ENCODE measurements at places on chromosomes 7 and 10.
A peak's percentile ranks its signal among the peaks of the same experiment; 100 is the strongest.

- DNase-seq = no peak
Observed at GRCh38 chr7:115689941-115690340, 340.6 kb downstream of the TFEC start.

DNA sequence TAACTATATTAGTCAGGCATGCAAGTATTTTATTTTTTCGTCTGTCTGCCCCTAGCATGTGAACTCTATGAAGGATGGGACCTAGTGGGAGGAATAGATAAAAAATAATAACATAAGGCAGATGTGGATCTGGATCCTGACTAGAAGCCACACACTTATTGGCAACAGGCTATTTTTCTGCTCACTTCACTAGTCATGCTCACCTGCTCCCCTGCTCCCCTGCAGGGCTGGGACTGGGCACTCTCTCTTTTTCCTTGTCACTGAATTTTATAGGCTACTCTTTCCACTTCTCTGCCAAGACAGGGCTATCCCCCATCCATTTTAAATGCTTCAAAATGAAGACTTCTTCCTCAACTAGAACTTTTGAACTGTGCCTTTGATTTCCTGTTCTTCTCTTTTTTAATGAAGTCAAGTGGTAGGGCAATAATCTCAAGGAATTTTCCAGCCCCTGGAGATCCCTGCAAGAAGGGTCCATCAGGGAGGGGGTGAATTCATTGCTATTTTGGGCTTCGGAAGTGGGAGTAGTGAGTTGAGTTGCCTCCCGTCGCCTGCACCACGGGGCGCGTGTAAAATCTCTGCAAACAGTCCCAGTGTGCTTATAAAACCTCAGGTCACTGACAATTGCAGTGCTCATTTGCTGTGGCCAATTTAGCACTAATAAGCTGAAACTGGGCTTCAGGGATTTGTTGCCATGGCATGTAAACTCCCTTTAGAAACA, 156.7 kb upstream of the NPVF start:
- DNase-seq = no peak

DNA sequence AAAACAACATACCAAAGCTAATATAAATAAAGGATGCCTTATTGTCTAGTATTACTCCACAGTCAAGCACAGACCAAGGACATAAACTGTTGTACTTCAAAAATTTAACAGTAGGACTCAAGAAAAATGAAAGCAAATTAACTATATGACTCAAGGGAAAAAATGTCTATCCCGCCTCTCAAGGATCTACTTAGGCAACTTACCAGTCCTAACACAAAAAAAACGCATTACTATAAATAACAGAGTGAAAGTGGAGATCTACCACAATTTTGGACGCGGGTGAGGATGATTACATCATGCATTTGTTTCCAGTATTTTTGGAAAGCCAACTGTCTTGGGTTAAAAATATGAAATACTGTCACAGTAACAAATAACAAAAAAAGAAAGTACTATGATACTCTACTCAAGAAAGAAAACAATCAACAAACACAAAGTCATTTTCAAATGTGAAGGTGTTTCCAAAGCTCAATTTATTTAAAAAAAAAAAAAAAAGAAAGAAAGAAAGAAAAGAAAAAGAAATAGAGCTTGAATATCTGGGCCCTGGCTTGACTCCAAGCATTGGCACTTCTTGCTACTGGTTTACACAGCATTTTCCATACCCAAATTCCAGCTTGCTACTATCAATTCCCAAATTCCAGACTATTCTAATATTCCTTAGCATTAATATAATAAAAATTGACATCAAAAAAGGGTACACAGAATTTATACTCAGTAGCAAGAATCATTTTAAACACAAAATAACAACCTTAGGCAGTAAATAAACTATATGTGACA, 99.4 kb downstream of the RSU1 start:
- DNase-seq = peak; percentile 4

- DNase-seq = no peak
Observed at GRCh38 chr7:101857358-101857811, 40.0 kb downstream of the CUX1 start.

- no peak for DNase-seq
Observed at GRCh38 chr7:98565103-98565502, 52.0 kb upstream of the NPTX2 start.

GRCh38 chr7:14850039-14850438, 52.5 kb downstream of the DGKB start:
- DNase-seq = no peak

DNA sequence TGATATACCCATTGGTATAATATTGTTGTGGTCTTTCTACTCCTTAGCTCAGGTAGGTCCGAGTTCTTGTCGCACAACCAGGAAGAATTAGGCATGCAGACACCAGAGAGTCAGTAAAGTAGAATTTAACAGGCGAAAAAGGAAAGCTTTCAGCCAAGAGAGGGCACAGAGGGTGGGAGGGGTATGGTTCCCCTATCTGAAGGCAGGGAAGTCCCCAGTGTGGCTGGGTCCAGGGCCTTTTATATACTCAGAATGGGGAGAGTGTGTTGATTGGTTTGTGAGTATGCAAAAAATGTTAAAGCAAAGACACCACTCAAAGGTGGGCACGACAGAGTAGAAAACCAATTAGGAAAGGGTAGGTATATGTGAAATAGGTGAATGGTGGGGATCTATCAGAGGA, 53.9 kb downstream of the IMMP2L start:
- no peak for DNase-seq

GRCh38 chr7:95952851-95953250, 180.5 kb downstream of the DYNC1I1 start:
- no peak for DNase-seq

DNA sequence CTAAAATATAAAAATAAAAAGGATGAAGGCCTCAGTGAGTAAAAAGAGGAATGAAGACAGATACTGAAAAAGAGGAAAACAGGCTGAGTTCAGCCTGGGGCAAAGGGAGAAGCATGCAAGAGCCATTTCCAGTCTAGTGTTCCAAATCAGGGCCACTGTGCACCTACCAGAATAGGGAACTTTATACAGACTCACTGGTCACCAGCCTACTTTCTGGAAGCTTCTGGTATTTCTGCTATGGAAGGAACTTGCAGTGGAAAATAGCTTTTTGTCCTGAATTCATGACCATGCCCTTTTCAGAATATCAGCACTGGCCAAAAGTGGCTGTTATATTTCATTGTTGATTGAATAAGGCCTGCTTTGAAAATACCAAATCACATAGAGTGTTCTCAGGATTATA, 28.8 kb downstream of the ABRAXAS2 start:
- DNase-seq = no peak

DNA sequence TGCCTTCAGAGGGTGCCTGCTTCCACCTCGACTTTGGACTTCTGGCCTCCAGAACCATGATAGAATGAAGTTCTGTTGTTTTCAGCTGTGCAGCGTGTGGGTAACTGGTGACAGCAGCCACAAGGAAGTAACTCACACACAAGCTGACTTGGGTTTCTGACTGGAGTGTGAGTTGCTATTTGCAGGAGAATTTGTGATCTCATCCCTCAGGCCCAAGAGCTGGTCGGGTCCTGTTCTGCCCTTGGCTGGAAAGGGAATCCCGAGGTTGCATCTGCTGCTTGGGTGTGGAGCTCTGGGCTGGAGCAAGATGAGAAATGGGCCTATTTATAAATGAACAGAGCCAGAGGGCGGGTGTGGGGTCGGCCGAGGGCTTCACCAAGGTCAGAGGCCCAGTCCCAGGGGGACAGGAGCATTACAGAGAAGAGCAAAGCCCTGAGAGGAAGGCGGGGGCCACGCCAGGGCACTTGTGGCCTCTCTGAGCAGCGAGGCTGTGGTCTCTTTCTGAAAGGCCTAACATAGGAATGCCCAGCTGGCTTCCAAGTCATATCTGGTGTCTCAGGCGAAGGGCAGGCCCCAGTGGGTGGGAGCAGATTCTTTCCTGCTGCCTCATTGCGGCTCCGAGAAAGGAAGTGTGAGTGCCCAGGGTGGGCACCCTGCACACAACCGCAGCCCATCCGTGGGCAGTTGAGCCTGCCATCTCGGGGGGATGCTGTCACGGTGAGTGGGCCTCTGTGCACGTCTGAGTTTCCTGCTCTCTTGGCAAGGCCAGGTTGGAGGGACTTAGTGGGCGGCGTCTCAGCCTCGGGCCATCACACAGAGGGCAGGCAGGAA, 26.5 kb upstream of the C10orf71 start:
- DNase-seq = no peak

DNA sequence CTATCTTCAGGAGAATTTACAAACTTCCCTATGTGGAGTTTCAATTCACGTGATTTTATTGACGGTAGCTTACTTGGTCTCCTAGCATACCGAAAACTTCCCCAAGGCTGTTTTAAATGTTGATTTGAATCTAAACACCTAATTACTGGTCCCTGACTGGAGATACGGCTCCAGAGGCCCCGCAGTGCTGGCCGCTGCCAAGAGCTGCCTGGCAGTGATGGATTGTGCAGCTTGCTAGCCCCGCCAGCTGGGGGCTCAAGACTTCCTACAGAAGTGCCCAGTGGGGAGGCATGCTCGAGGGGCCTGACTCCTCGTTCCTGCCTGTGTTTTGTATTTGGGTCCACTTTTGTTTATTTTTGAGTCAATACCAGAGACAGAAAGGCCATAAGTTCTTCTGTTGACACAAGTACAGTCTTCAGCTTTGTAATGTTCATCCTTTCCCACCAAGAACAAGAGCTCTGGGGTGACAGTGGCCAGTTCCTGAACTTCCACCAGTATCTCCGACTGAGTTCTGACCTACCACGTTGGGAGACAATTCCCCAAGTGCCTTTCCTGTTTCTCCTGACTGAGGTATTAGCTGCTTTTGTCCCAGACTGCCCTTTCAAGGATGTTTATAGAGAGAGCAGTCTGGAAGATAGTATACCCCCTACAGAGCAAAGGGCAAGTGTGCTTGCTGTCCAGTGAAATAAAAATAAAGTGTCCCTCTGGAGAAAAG, 80.7 kb upstream of the CXCL12 start:
- no peak for DNase-seq

DNA sequence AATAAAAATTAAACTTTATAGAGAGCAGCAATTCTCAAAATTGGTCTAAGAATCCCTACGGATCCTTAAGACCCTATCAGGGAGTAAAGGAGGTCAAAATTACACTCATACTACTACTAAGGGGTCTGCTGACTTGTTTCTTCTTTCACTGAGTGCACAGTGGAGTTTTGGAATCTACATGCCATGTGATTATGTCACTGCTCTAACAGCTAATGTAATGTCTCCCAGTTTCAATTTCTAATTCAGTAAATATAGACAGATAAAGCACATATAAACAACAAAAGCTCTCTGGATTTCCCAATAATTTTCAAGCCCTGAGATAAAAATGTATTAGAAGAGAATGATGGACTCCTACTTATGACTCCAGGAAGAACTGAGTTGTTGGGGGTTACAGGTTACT, 74.6 kb downstream of the WAPL start:
- DNase-seq = no peak

DNA sequence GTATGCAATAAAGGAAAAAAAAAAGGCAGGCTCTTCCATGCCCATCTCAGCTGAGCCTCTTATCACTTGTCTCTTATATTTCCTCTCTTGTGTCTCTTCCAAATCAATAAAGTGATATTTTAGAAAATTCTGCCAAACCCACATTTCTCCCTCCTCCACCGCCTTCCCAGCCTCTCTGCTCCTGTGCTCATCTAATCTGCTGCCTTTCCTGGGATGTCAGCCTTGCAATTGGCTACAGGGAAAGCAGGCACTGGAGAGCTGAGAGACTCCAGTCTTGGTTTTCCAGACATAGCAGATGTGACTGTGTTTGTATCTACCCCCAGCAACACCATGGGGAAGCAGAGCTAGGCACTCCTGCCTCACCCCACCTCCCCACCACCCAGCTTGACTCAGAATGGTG, 298.4 kb downstream of the KCNMA1 start:
- DNase-seq = no peak

DNA sequence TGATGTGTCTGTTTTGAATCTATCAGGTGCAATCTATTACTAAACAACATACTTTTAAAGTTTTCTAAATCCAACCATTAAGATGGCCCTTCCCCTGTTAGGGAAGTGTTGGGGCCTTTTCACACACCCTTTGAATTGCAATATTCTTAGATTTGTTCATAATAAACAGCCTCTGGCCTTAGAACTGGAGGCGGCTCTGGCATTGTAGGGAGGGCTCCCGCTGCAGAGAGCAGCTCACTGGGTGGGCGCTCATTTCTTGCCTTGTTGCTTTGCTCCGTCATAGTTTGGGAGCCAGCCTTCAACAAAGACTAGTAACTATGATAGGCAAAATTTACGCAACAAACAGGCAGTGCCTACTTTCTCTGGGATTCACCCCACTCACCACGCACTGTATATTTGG, 4.2 kb upstream of the HOXA10 start:
- DNase-seq = no peak

- DNase-seq = no peak
Observed at GRCh38 chr7:24970676-24971075, 9.3 kb downstream of the OSBPL3 start.

DNA sequence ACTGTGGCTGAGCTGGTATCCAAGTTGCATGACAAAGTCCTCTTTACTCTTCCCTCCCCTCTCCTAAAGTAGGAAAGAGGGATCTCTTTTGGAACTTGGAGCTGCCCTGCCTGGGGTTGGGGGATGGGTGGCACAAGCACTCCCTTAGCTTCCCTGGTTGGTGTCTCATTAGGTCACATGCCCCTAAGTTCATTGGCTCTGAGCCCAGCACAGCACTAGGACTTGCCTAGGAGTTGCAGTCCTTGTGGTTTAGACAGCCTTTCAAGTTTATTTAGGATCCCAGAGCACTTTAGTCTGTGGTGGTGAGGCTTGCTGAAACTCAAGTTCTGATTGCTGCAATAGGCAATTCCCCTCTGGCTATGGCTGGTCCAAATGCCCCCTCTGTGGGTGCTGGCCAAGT, 281.4 kb downstream of the NXPH1 start:
- no peak for DNase-seq

DNA sequence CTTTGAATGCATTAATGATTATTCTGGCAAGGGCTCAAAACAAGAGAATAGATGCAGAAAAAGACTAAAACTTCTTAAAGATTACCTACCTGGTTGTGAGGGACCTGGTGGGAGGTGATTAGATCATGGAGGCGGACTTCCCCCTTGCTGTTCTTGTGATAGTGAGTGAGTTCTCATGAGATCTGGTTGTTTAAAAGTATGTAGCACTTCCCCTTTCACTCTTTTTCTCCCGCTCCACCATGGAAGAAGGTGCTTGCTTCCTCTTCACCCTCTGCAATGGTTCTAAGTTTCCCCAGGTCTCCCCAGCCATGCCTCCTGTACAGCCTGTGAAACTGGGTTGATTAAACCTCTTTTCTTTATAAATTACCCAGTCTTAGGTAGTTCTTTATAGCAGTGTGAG, 226.6 kb downstream of the ARHGAP12 start:
- no peak for DNase-seq

DNA sequence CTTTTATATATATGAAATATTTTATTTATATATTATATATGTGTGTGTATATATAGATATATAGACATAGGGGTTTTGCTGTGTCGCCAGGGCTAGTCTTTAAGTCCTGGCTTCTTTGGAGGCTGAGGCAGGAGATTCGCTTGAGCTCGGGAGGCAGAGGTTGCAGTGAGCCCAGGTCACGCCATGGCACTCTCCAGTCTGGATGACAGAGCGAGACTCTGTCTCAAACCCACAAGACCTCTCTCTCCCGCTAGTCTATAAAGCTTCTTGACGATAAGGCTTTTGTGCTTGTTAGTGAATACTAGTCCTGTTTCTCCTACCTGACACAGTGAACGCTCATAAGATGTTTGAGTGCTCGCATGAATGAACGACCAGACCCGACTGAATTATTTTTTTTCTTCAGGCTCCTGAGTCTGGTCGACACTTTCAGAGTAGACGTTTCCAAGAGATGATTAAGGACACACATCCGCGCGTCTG, 577 bp upstream of the DDX21 start:
- DNase-seq = no peak

GRCh38 chr10:87850742-87851205, 12.6 kb downstream of the KLLN start:
- DNase-seq = peak; percentile 98

Measured in Kasumi-1 (cell line).